ENCODE measurements at places on chromosomes 5 and 9.
A peak's percentile ranks its signal among the peaks of the same experiment; 100 is the strongest.

DNA sequence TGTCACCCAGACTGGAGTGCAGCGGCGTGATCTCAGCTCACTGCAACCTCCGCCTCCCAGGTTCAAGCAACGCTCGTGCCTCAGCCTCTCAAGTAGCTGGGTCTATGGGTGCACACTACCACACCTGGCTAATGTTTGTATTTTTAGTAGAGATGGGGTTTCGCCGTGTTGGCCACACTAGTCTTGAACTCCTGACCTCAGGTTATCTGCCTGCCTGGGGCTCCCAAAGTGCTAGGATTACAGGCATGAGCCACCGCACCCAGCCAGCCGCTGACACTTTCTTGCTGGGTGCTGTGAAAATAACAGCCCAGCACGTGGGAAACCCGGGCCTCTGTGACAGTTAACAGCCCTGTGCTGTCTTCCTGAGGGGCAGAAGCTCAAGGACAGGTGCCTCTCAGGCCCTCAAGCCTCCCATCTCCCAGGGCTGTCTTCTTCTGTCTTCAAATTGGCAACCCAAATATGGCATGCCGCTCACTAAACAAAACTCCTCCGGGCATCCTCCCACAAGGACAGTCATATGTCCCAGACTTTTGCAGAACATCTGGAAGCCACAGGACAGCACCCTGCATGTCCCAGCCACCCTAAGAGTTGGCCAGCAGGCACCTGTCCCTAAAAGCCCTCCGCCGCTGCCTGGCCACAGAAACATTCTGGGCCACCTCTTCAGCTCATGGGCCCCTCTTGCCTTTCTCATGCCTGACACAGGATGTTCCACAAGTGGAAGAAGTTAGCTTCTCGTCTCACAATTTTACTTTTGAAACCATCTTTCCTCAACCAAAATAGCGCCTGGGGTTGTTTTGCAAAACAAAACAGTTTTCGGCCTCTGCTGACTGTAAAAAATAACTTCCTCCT lies 233.6 kb downstream of the SYK start:
- no peak for DNase-seq

DNA sequence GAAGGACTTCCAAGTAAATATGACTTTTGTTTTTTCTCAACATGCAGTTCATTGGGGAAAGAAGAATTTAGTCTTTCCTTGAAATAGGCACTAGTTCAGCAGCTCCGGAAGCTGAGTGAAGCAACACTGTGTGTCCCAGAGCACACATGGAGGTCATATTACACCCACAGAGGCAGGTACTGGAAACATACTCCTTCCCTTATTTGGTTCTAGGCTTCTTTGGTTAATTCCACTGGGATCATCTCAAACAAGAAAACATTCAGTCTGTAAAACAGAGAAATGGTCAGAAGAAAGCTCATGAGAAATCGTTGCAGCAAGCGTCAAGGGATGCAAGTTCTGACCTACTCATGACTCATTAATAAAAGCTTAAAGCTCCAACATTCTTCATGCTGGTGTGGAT lies 175.1 kb upstream of the PCSK5 start:
- DNase-seq: no peak

- no peak for DNase-seq
Measured at GRCh38 chr5:36660397-36661049, 54.1 kb downstream of the SLC1A3 start.

DNA sequence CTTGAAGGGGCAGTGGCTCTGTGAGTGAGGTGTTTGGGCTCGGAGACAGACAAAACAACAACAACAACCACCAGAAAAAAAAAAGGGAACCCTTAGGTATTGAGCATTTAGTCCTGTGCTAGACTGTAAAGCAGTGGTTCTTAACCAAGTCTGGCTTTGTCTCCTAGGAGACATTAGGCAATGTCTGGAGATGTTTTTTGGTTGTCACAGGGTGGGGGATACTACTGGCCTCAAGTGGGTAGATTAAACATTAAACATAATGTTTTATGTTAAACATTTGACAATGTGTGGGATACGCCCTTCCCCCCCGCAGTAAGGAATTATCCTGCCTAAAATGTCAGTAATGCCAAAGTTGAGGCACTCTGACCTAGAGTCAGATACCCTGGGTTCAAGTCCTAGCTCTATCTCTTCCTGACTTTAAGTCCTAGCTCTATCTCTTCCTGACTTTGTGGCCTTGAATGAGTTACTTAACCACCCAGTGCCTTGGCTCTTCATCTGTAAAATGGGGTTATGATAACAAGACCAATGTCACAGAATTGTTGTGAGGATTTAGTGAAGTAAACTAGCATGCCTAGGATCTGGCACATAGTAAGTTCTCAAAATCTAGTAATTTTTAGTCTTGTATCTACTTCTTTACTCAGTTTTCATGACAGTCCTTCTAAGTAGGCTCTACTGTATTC lies 1.8 kb downstream of the TRIM32 start:
- DNase-seq: no peak

GRCh38 chr9:137639303-137640051 lies 20.7 kb downstream of the EHMT1 start:
- DNase-seq: no peak

- DNase-seq: no peak
Measured at GRCh38 chr5:154732212-154732611, 23.0 kb upstream of the LARP1 start.

- DNase-seq: no peak
Measured at GRCh38 chr9:121735793-121736770, 84.6 kb downstream of the DAB2IP start.

DNA sequence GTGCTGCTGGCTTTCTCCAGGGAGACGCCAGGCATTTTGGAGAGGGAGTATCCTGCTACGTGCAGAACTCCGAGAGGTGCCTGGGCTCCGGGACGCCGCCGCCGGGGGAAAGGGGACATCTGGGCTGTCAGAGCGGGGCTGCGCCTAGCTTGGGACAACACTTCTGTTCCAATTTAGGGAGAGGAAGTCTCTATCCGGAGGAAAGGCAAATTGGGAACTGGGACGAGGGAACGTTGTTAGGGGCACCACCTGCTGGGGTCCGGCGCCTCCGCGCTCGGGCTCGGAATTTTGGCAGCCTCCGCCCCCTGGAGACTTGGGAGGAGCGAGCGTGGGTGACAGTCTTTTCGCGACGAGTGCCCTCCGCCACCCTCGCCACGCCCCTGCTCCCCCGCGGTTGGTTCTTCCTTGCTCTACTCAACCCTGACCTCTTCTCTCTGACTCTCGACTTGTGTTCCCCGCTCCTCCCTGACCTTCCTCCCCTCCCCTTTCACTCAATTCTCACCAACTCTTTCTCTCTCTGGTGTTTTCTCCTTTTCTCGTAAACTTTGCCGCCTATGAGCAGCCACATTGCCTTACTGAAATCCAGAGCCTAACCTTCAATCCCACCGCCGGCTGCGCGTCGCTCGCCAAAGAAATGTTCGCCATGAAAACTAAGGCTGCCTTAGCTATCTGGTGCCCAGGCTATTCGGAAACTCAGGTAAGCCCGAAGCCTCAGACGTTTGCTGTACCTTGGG lies 1.6 kb downstream of the TSLP start:
- DNase-seq: peak; percentile 24

DNA sequence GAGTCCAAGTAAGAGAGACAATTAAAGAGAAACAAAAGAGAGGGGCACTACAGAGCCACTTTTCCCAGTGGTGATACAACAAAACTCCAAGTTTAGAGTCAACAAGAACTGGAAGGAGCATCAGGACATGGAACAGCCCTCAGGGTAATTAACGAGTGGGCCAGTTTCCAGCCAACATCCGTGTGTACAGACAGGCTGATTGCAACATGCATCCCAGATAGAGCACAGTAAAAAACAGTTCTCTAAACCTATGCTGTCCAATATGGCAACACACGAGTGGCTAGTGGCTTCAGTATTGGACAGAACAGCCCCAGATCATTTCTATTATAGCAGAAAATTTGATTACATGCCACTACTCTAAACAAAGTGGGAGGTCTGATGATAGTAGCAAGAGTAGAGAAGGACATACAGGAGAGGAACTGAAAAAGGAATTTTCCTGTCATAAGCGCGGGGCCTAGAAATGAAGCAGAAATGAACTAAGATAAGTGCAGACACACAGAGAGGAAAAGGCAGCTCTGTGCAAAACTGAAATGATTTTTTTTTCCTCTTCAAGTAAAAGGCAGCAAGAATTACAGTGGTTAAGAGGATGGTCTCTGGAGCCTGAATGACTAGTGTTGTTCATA lies 175.6 kb upstream of the CCNG1 start:
- DNase-seq: no peak

GRCh38 chr5:55993731-55994494 lies 850 bp downstream of the IL6ST start:
- no peak for DNase-seq

DNA sequence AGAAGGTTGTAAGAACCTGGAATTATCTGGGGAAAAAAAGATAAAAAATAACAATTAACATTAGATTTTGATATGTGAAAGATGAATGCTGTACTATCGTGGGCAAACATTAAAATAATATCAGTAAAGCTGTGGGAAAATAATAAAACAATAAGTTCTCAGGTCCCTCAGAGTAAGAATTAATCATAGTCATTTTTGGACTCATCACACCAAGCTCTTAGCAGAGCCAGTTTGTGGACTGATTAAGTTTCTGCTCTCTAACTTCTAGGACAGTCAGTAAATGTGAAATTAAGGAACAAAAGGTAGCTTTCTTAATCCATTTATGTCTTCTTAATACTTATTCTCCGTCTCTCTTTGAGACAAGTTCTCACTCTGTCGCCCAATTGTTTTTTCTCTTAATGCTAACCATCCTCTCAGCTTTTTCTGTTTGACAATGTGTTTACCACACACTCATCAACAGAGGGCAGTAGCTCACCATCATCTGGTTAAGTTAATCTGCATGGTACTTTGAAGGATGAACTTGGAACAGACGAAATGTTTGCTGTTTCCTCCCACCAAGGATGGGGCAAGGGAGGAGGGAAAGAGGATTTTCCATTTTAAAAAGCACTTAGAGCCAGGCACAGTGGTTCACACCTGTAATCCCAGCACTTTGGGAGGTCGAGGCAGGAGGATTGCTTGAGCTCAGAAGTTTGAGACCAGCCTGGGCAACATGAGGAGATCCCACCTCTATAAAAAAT lies 5.3 kb upstream of the ACO1 start:
- peak; percentile 90 for DNase-seq

All from NCI-H2081 (cell line).